HCT116 (cell line): ENCODE measurements at places on chromosomes 6 and 20.

DNA sequence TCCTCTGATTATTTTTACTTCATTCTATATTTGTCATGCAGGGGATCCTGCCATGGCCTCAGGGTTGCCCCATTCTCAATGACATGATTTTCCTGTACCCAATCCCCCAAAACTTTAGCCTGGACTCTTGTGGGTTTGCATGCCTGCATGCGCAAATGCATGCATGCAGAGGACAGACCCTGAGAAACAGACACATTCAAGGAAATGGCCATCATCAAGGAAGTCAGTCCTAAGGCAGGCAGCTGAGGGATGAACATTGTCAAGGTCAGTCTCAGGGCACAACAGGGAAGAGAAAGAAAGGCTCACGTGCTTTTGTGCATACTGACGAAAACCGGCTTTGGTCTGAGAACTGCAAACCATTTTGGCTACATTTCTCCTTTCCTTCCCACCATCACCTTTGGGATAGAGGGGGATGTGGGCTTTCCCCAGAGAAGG lies 13.1 kb downstream of the NEDD9 start:
- DNase-seq: no peak

DNA sequence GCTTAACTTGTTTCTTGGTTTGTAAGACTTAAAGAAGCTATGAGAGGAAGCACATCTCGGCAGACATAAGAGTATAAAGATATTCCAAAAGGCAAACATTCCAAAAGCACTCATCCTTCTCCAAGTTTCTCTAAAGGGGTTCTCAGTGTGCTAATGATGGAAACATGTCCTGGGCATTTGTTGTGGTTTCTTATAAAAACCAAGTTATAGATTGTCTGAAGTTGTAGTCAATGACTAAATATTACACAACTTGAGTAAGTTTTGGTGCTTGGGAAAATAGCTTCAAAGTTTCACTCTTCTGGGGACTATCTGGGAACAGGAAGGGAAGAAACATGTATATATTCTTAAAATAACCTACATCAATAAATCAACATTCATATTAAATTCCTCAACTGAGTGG lies 128.3 kb upstream of the TBX18 start:
- no peak for DNase-seq

- no peak for DNase-seq
Observed at GRCh38 chr6:132167929-132168892, 217.0 kb upstream of the CCN2 start.

- no peak for DNase-seq
Observed at GRCh38 chr6:145815309-145816274, 997 bp upstream of the FBXO30 start.

DNA sequence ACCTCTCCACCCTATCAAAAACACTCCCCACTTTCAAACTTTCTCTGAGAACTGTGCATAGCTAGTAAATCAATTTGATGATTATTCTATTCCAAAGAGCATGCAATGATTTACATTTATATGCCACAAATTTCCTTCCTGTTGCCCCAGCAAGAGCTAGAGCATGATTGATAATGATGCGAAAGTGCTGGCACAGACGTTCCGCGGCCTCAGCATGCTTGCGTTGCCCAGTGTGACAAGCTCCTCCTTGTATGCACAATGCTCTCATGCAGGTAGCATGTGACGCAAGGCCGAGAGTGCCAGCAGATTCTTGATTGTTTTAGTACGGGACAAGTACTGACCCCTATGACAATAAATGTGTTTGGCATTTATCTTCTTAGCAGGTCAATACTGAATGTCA lies 696.3 kb upstream of the SLC35B3 start:
- DNase-seq: no peak

DNA sequence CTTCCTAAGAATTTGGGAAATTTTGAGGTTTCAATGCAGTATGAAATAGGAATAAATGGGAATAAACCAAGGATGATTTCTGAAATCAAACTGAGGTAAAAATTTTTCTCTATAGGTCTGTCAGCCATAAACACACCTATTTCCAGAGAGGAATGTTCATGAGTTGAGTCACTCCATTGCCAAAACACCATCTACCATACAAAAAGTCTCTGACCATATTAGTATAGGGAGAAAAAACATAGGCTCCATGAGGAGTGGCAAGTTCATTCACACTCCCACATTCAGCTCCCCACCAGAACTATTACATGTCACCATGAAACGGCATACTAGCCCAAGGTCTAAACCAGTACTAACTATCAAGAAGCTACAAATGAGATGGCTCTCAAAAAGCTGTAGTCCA lies 9.6 kb downstream of the ZNF318 start:
- no peak for DNase-seq

DNA sequence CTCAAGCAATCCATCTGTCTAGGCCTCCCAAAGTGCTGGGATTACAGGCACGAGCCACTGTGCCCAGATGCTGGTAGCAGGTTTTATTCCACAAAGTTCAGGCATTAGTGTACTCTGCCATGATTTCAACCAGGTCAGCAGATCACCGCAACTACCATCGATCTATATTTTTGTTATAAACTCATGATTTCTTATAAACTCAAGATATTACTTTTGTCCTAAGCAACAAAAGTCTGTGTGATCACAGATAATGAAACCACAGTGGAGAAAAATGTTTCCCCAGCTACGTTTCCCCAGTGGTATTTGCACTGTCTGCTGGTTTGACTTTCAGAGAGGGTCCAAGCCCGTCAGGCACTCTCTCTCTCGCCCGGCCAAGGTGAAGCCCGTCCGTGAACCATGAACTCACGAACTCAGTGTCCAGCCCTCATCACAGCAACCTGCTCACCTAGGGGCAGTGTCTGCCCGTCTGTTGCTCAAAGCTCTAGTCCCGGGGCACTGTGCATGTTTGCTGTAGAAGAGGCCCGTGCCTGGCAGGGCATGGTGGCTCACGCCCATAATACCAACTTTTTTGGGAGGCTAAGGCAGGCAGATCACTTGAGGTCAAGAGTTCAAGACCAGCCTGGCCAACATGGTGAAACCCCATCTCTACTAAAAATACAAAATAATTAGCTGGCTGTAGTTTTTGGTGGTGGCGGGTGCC lies 7.0 kb downstream of the SLC4A11 start:
- DNase-seq: no peak

DNA sequence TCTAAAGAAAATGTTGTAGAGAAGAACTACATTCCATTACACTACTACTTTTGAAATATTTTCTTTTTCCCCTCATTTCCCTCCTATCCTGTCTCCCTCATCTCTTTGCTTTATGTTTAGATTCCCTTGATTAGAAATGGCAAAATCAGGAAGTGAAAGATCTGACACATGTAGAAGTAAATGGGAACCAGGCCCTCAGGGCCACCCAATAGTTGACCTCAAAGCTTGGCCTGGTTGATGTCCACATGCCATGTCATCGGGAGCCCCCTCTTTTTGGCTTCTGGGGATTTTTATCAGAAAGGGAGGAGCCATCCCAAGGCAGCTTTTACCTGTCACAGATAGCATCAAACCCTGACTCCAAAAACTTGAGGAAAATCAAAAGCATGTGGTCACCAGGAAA lies 168.3 kb upstream of the ECI2 start:
- no peak for DNase-seq

GRCh38 chr6:21846541-21847451 lies 253.2 kb downstream of the SOX4 start:
- no peak for DNase-seq

GRCh38 chr20:17693444-17694001 lies 6.2 kb upstream of the BANF2 start:
- DNase-seq: no peak

DNA sequence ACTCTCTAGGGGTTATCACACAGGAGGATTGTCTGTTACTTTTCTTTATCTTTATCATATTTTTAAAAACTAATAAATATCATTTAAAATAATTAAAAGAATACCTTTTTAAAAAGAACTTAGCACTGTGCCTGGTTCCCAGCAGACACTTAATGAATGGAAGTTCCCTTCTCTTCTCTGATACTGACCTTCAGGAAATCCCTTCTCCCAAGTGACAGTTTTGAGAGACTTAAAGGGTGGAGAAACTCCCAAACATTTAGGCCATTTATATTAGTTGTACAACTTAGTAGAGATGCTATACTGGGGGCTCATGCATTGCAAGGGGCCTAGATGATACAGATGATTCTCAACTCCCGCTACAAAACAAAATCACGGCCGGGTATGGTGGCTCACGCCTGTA lies 18.5 kb downstream of the MAP1LC3A start:
- DNase-seq: no peak

- no peak for DNase-seq
Observed at GRCh38 chr6:121848523-121849255, 413.2 kb downstream of the GJA1 start.

GRCh38 chr6:1850840-1851157 lies 241.1 kb downstream of the FOXC1 start:
- DNase-seq: no peak

DNA sequence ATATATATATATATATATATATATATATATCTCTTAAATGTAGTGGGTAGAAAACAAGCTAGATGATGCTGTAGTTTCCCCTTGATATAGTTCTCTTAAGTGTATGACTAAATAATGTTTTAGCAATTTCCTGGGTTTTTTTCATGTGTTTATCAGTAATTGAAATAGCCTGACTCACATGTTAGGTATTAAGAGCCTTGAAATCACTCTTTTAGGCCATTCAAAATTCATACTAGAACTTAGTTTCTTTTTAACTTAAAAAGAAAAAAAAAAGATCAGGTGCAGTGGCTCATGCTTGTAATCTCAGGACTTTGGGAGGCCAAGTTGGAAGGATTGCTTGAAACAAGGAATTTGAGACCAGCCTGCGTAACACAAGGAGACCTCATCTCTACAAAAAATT lies 44.1 kb downstream of the NKX2-4 start:
- DNase-seq: no peak

- no peak for DNase-seq
Observed at GRCh38 chr20:62381202-62381797, 5.6 kb upstream of the RPS21 start.

DNA sequence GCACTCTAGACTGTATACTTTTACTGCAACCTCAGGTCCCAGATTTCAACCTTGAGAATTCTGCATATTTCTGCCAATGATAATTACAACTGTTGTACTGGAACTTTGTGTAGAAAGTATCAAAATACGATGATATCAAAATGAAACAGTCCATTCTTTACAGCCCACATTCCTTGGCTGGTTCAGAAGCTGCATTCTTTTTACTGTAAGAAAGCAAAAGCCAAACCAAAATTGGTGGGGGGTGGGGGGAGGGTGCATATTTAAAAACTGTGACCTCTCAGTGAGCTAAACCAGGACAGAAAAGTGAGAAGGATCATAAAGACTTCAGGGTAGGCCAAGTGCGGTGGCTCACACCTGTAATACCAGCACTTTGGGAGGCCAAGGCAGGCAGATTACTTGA lies 41.8 kb upstream of the UBR2 start:
- no peak for DNase-seq

DNA sequence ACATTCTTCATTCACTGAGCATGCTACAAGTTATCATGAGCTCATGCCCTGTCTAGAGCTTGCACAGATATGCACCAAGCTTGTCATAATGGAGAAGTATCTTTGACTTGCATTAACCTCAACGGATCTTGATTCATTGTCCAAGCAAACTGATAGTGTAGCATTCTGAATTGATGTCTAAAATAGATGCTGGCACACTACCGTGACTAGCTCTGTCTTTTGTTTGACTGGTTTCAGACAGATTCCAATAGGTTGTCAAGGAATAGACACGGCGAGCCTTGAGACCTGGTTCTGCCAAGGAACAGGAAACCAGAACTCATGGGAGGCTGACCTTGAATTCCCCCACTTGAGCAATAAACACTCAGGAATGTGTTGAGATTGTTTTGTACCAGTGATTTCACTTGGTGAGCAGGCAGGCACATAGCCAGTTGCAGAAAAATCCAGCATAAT lies 1153.1 kb upstream of the GJE1 start:
- DNase-seq: no peak

DNA sequence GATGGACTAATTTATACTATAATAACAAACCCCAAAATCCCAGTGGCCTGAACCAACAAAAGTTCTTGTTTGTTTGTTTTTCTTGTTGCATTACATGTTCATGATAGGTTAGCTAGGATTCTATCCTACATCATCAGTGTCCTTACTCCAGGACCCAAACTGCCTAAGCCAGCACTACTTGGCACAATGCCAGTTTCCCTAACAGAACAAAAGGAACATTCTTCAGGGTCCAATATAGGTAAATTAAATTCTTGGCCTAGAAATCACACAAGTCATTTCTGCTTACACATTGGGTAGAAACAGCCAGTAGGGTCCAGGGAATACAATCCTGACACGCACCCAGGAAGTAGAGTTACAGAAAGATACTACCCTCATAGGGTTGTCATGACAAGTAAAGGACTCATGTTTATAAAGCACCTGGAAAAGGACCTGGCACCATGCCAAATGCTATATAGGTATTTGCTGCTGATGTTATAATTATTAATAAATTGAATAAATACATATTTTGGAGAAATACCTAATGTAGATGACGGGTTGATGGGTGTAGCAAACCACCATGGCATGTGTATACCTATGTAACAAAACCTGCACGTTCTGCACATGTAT lies 38.8 kb downstream of the RCAN2 start:
- DNase-seq: no peak

GRCh38 chr20:32638848-32639247 lies 34.9 kb downstream of the C20orf203 start:
- no peak for DNase-seq

DNA sequence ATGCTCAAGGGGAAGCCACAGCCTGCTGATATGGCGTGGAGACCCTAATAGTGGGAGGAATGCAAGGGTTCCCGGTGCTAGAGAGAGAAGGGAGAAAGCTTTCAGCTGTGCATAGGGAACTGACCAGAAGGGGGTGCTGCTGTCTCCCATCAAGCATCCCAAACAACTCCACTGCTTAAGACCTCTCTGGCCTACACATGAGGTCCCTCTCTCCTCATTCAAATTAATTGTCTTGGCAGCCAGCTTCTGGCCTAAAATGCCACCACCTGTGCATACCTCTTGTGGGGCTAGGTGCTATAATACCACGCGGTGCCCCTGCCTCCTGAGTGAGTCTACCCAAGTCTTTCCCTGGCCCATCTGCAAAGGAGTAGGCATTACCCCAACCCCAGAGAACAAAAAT lies 14.5 kb downstream of the ADISSP start:
- peak; percentile 38 for DNase-seq

- DNase-seq: no peak
Observed at GRCh38 chr6:11592294-11592906, 54.9 kb downstream of the TMEM170B start.

DNA sequence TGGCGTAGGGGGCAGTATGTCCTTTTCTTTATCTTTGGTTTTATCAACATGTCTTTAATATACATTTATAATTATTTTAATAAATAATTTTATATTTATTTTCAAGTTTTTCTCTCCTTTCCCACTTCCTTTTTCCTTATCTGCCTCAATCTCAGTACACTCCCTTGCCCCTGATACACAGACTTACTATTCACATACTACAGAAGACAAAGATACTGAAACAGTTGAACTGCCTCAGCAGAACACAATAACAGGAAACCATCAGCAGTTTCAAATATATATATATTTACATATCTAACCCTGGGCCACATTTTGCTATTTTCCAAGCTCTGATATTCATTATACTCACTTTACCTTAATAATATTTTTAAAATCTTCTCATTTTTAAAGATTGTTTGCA lies 19.8 kb downstream of the IBTK start:
- no peak for DNase-seq

- DNase-seq: no peak
Observed at GRCh38 chr6:119171864-119172588, 93.6 kb upstream of the FAM184A start.
